Cortex of kidney (tissue), 1 donor: ENCODE measurements at places on chromosomes 2 and 18.

GRCh38 chr2:176421297-176422050 lies 152.2 kb downstream of the MTX2 start:
- DNase-seq: no peak

DNA sequence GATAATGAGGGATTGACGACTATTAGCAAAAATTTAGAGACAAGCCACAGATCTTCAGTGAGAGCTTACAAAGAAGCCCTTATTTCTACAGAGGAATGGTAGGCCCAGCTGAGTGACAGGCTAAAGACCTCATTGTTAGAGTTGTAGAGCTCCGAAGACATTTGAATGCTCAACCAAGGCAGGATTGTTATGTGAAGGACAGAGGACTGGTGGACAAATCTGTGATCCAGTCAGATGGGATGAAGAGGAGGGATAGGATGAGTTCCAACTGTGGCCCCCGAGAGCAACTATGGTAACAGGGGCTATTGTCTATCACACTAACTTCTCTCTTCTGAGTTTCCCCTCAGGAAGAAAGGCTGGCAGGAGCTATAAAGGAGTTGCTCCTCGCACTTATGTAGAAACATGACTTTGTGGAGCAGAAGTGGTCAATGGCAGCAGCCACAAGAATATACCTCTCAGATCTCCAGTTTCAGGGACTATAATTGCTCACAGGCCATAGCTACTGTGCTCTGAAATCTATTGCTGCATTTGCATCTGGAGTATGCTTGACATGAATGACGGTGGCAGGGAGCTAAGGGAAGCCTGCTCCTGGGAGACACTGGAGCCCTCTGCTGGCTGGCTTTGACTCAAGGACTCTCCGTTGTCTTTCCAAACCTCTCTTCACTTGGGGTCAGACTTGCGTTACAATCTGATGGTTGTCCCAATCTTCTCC lies 50.3 kb upstream of the GREB1L start:
- no peak for DNase-seq

DNA sequence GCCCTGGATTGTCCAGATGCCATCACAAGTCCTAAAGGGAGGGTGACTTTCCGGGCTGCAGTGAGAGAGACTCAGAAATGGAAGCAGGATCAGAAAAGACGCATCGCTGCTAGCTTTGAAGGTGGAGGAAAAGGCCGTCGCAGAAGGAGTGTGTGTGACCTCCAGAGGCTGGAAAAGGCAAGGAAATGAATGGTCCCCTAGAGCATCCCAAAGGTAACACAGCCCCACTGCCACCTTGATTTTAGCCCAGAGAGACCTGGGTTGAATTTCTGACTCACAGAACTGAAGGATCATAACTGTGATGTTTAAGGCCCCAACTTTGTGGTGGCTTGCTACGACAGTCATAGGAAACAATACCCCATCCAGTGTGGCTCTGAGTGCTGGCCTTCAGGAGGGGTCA lies 8.6 kb upstream of the NCK2 start:
- no peak for DNase-seq

DNA sequence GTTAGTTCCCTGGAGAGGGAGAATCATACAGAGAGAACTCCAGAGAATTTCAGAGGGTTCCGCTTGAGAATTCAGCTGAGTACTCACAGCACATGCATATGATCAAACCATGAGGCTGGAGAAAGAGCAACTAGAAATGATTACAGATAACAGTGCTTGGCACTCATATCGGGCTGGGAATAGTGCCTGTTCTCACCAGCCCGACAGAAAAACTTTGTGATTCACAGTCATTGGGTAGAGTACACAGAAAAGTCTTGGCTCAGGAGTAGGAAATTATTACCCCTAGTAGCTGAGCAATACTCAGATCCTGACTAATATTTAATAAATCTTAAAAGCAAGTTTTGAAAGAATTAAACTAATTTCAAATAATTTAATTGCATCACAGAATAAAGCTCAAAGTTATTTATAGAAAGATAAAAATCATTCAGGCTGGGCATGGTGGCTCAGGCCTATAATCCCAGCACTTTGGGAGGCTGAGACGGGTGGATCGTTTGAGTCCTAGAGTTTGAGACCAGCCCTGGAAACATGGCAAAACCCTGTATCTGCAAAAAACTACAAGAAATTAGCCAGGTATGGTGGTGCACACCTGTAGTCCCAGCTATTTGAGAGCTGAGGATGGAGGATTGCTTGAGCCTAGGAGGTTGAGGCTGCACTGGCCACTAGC lies 6.8 kb downstream of the WDPCP start:
- no peak for DNase-seq

GRCh38 chr2:30798536-30798991 lies 8.7 kb downstream of the CAPN13 start:
- DNase-seq: no peak

DNA sequence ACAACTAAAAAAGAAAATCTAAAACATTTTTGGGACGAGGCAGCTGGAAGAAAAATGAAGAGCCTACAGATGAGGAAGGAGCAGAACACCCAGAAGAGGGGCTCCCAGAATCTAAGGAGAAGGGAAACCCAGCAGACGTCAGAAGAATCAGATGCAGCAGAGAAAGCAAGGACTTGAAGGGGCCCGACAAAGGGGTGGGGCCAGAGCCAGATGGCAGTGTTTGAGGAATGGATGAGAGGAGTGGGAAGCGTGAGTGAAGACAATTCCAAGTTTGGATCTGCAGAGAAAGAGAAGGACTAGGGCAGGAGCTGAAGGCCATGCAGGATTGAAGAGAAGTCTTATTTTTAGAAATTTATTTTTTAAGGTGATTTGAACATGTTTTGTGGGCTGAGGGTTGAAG lies 19.3 kb downstream of the PTMA start:
- no peak for DNase-seq

DNA sequence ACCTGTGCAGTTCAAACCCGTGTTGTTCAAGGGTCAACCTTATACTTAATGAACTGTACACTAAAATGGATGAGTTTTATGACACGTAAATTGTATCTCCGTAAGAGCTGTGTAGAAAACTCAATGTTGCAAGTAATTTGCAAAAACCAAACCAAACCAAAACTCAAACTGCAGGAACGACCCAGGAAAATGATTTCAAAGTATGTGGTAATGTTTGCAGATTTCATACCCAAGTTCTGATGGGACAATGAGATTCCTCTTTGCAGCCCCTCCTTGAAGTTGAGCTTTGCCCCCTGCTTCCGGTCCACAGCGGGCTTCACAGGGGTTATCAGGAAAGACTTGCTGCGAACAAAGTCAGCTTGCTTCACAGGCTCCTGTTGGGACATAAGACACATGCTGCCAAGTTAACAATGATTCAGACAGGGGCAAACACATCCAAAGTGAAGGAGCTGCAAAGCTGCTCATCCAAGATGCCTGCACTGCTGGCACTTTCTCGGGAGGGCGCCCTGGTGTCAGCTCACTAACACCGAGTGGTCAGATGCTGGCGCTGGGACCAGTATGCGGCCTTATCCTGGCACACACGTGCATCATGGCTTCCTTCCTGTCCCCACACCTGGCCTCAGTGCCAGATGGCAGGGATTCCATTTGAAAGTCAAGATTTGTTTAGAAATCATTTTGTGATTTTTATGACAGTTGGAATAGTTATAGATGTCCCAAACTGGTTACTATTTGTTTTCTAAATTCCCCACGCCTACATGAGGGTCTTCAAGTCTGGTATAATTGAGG lies 65.2 kb upstream of the MGAT4A start:
- DNase-seq: no peak
